ENCODE measurements at places on chromosomes 12 and 14.

DNA sequence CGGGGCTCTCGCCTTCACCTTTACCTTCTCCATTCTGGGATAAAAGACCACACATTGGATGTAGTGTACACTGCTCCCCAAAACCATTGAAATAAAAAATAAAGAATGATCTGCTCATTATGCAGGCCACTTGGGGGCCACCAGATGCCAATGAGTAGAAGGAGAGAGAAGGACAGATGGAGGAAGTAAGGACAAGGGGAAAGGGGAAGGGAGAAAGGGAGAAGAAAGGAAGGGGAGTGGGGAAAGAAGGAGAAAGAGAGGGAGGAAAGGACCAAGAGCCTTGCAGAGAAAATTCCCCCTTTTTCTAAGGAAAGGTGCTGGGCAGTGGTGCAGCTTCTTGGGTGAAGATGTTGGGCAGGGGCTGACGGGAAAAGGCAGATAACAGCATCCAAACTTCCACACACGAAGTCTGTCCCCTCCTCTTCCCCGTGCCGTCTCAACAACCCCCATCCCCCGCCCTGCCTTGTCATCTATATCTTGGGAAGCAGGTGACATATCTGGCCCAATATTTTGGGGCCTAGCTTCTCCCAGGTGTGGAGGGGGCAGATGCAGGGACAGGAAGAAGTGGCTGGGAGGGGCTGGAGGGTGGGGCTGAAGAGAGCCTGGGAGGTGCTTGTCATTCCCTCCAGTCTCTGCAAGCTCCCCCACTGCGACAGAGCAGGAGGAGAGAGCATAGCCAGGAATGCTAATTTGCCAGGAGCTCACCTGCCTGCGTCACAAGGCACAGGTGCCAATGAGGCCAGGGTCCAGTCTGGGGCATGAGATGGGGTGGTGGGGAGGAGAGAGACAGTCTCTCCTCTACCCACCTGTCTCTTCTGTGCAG lies 107.5 kb downstream of the SINHCAF start:
- DNase-seq = no peak

- DNase-seq = peak; percentile 34
These were observed 1.8 kb downstream of the OTOGL start for GRCh38 chr12:80101126-80101525.

DNA sequence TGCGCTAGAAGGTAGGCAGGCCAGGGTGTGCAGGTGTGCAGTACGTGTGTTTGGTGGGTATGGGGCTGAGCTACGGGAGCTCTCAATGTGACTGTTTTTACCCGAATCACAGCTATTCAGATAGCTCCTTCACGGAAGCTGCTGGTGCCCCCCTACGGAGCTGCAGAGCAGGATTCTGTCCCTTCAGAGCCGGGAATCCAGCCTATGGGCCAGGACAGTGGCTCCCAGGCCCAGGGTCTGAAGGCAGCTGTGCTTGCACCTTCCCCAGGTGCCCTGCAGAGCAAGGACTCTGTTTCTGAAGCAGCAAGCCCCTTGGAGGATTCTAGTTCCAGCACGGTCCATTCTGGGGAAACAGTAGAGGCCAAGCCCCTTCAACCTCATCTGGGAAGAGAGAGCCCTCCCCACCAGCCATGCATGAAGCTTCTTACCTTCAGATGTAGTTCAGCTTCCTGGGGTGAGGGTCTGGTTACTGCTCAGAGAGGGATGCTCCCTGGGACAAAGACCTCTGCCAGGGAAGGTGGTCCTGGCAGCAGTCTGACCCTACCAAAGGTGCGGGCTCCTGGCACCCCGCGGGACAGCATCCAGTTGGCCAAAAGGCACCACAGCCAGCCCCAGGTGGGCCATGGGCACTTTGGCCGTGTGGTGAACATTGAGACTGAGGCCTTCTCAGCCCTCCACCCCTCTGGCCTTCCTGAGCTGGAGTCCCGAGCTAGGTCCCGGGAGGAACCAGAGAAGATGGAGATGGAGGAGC lies 29.1 kb downstream of the PLEKHH1 start:
- DNase-seq = no peak

DNA sequence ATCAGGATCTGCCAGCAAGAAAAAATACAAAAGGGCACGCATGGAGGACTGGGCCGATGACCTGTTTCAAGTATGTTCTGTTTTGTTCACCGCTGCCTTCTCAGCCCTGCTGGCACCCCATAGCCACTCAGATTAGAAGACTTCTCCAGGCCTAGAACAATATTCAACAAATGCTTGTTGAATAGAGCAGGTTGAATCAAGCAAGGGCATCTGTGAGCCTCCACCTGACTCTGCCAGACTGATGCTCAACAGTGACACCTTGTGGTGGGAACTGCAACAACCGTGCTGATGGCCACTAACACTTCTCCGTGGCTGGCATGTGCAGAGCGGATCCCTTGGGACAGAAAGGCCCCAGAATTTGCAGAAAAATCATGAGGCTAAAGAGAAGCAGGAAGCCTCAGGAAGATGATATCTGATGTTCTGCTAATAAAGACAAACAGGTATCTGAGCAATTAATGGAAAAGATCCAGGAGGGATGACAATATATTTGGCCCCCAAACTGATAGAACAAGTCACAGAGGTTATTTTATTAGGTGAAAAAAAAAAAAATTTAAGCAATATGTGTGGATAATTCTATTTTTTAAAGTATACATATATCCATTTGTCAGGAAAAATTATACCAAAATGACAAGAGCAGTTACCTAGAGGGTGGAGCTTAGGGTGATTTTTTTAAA lies 114.3 kb downstream of the KSR2 start:
- no peak for DNase-seq

DNA sequence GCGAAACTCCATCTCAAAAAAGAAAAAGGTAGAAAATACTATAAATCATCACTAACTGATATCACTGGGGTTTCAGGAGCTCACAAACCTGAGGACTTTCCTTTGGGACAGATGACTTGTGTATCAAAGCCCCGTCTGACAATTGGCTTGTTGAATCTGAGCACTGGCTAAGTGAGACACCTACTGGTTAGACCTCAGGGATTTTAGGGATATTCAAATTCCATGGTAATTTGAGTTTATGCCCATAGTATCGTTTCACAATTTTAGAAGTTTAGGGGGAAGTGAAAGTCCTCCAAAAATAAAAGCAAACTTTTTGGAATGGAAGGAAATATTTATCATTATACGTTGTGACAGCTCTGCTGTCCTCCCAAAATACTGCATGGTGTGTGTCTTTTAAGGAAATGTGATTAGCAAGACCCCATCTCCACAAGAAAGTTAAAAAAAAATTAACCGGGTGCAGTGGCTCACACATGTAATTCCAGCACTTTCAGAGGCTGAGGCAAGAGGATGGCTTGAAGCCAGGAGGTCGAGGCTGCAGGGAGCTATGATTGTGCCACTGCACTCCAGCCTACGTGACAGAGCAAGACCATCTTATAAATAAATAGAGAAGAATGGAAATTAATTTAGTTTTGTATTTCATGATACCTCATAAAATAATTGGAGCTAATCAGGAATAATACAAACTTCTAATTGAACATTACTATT lies 49.2 kb downstream of the FBXL14 start:
- peak; percentile 42 for DNase-seq

GRCh38 chr12:87953256-87953860 lies 75.8 kb downstream of the C12orf50 start:
- peak; percentile 59 for DNase-seq

- no peak for DNase-seq
These were observed 21.3 kb downstream of the SOS2 start for GRCh38 chr14:50210074-50210473.

DNA sequence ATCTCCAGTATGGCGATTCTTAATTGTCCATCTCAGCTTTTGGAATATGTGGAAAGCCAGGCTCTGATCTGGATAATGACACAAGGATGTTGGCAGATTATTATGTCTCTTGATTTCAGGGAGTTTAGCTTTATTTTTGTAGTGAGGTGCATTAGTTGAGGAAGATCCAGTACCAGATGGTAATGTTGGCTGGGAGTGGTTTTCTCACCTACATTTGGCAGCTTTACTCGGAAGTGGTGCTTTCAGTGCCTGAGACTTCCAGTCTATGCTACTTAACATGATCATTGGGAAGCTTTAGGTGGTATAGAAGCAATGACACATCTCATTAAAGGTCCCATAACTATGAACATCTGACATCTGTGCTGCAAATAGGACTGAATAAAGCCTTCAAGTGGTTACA lies 7.5 kb downstream of the SLC15A5 start:
- no peak for DNase-seq

DNA sequence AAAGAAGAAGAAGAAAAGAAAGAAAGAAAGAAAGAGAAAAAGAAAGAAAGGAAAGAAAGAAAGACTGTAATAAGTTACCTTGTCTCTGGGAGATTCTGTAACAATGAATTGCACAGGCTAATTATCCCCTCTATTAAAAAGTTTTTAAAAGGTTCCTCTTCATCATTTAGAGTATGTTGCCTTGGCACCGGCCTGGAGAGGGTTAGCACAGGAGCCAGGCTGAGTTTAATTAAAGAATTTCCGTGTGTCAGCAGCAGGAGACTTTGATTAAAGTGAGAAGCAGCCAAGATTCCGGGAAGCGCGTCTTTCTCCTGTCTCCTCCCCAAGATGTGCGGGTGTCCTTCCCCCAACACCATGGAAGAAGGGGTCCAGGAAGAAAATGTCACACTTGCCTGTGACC lies 92.8 kb upstream of the ETV6 start:
- DNase-seq = no peak

- no peak for DNase-seq
These were observed 154.1 kb upstream of the ATP2B1 start for GRCh38 chr12:89862511-89863445.

GRCh38 chr14:105021656-105022275 lies 883 bp upstream of the CDCA4 start:
- DNase-seq = peak; percentile 35

DNA sequence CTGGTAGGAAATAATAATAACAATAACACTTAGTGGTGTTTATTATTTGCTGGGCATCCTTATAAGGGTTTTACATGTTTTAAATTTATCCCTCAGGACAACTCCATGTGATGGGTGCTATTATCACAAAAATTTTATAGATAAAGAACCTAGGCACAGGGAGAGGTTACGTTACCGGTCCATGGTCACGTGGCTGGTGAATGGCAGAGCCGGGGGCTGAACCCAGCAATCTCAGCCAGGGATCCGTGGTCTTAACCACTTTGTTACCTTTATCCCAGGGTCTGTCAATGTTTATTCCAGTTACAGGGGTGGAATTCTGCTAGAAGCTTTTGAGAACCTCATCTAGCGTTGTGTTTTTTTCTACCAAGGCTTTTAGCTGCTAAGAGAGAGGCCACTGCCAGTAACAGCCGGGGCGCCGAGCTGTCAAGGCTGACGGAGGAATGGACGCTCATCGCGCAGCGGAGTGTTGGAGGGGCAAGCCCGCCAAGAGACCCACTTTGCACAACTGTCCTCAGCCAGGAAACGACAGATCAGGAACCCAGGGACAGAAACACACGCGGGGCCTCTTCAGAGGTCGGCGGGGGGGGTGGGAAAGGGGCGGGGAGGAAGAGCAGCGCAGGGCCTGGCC lies 418 bp downstream of the AMN1 start:
- DNase-seq = no peak

DNA sequence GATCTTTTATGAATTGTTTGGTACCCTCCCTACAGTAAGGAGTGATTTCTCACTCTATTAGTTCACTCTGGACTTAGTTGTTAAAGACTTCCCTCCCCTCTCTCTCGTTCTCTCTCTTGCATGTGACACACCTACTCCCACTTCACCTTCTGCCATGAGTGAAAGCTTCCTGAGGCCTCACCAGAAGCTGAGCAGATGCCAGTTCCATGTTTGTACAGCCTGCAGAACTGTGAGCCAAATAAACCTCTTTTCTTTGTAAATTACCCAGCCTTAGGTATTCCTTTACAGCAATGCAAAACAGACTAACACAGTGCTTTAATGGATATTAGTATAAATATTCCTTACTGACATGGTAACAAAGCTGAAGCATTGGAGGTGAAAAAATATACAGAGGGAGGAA lies 187.7 kb downstream of the SSPN start:
- DNase-seq = no peak

GRCh38 chr12:85423947-85424346 lies 143.9 kb downstream of the ALX1 start:
- no peak for DNase-seq

GRCh38 chr12:30797689-30798088 lies 42.9 kb upstream of the CAPRIN2 start:
- no peak for DNase-seq

DNA sequence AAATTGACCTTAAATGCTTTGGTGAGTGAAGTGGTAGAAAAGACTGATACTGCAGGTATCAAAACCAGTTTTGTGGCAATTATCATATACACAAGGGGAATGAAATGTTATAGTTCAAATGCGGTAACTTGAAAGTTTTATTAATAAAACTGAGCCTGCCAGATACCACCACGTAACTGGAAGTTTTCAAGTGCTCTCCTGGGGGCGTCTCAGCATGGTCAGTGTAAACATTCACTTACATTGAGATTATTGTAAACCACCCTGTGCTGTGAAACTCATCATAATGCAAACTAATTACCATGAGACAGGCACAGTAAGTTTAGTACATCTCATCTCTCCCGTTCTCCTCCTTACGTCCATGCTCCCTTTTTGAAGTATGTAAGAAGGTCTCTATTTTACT lies 280.7 kb upstream of the FAR2 start:
- DNase-seq = no peak

- DNase-seq = no peak
These were observed 26.8 kb downstream of the CCNK start for GRCh38 chr14:99507860-99508640.

- DNase-seq = no peak
These were observed 1.4 kb downstream of the EGLN3 start for GRCh38 chr14:33949411-33949893.

DNA sequence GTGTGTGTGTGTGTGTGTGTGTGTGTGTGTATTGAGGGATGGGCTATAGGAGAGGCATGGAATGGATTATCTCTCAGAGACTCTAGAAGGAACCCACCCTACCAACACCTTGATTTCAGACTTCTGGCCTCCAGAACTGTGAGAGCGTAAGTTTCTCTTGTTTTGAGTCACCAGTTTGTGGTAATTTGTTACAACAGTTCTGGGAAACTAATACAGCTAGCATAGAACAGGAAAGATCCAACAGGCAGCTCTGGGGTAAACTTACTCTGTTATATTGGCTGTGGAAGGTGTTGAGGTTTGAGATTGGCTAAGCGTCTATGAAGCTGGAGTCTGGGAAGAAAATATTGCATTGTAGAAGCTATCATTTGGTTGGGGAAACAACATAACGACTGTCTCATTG lies 334.3 kb downstream of the AACS start:
- DNase-seq = no peak

GRCh38 chr14:52352061-52352491 lies 38.0 kb downstream of the PTGER2 start:
- DNase-seq = peak; percentile 81

- no peak for DNase-seq
These were observed 25.8 kb upstream of the LRTM2 start for GRCh38 chr12:1794440-1795090.

DNA sequence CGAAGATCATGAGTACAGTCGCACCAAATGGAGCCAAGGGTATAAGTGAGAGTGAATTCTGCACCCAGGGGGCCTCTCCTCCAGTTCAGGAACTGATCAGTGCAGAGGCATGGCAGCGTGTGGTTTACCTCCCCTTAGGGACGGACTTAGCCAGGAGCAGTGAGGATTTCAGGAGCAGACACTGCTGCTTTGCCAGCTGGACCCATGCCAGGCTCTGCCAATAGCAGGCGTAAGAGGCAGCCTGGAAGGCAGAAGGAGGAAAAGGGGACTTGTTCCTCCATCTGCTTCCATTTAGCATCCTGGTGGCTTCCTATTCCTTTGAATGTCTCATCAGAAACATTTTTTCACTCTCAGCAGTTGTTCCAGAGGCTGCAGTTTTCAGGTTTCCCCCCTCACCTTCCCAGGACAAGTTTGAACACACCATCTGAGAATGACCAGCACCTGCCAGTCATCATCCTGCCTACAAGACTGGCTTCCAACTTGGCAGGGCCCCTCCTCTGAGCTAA lies 137.0 kb upstream of the LMNTD1 start:
- DNase-seq = peak; percentile 77

Measured in fibroblast of upper back skin (primary cell).